Motor neuron (in vitro differentiated cells): ENCODE measurements at places on chromosomes 11 and 22. TPM values are rescaled to one million over a fixed set of nuclear protein-coding genes. Genes with fewer than 3 reads are reported as not detected.

GRCh38 chr11:69669486-69669885 lies 5.7 kb downstream of the LTO1 start:
- ATAC-seq: no peak

Gene RIBC2
- total RNA-seq: 0.77 and 0.90 TPM in 2 replicates

GRCh38 chr11:134502153-134502550 lies 90.1 kb upstream of the B3GAT1 start:
- no peak for ATAC-seq

Gene GPHA2
- total RNA-seq: 0.93 and 1.1 TPM in 2 replicates

Gene OR2AT4
- under 0.01 and 0.25 TPM in 2 replicates for total RNA-seq

GRCh38 chr11:108774037-108774730 lies 109.3 kb downstream of the DDX10 start:
- ATAC-seq: no peak

DNA sequence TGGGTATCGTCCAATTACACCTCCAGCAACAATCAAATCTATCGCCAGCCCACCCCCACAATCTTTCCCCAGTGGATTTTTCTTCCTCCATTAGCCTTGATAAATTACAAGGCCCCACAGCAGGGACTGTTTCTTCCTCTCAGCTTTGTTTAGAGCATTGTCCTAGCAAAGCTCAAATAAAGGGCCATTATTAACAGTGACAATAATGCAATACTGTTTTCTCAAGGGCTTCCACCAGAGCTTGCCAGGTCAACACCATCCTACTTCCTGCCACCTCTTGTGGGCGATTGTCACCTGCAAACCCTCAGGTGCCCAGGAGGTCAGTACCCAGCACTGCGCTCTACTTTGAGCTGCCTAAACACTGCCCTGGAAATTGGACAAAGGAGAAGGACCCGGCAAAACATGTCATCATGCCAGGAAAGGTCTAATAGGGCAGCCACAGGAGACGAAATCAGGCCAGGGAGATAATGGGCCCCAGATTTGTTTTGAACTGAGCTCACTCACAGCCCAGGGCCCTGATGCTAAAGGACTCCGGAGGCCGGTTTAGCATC lies 95.2 kb downstream of the ABTB2 start:
- ATAC-seq: peak; percentile 28

DNA sequence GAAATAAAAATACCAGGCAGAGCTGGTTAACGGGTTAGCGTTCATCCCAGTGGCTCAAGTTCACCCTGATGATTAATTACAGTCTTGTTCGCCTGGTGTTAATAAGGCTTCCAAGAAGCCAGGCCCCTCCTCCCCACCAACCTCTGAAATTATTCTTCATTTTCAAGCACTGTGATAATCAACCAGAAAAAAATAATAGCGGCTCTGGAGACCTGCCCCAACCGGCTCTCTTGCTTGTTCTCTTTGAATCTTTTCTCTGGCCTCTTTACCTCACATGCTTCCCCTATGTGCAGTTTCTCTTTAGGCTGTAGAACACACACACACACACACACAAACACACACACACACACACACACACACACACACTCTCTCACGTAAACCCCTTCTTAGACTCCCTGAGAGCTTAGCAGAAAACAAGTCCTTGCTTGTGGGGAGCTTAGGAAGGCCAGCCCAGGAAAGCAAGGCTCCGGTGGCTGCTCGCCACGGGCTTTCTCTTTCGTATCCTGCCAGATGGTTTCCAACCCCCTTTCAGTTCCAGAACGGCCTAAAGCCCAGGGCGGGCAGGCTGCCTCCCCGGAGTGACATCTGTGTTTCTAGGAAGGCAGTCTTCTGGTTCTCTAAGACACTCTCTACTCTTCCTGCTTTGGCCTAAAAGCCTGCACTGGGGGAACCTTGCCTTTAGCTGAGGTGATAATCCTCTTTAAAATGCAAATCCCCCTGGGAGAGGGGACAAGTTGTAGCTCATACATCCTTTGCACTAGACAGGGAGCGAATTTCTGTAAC lies 106.4 kb upstream of the SESN3 start:
- peak; percentile 74 for ATAC-seq

GRCh38 chr11:44945666-44946065 lies 5.0 kb downstream of the TP53I11 start:
- no peak for ATAC-seq

- ATAC-seq: peak; percentile 90
Measured at GRCh38 chr11:75241036-75241905, 697 bp downstream of the TPBGL start.

Gene USH1C
- total RNA-seq: 0.43 and 0.51 TPM in 2 replicates

Gene OR51B2
- total RNA-seq: 0.50 TPM in 1 of 2 replicates, not detected in the other

DNA sequence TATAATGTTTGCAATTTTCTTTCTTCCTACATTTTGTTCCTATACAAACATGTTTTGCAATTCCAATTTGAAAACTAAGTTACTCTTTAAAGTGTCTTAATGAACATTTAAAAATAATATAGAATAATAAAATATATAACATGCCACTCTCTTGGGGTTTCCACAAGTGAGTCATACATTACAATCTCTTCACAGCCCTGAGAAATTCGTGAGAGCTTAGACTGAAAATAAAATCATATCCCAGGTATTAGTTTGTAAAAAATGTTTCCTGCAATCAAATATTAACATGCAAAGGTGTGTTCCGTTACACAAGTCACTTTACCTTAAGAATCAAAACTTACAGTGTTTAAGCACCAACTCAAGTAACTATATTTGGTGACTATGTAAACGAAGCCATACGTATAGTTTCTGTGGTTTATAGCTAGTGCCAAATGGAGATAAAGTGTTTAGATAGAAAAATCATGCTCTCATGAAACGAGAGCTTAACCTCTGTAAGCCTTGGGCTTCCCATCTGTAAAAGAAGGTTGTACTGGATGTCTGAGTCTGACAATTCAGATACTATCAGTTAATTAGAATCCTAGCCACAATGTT lies 253.6 kb upstream of the ANO3 start:
- ATAC-seq: no peak
